ENCODE measurements at places on chromosomes 7 and 10.

DNA sequence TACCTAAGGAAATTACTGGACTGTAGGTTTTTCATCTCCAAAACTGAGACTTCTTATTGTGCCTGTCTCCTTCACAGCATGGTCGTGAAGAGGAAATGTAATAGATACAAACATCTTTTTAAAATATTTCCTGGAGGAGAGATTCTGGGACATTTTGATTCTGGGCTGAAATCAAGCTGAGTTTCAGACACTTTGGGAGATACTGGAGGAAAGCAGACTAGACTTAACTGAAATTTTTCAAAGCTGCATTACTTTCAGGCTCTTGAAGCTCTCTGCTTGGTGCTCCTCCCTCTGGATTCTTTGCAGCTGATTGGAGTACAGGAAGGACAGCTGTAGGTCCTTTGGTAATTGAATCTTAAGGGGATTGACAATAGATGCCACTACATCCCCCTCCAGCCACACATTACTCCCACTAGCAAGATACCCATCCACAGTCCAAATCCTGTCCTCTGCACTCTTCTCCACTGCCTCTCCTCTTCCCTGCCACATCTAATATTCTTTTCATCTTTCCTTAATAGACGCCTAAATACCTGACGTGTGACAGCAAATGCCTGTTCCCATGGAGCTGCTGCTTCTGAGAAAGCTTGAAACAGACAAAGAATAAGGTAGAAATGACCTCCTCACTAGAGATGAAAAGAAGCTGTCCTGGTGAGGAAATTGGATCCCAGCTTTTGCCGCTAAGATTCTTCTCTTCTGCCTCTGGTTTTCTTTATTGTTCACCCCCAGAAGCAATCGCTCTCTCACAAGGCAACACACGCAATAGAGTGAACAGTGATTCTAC is 111.5 kb upstream of the PHYHIPL start:
- no peak for DNase-seq

DNA sequence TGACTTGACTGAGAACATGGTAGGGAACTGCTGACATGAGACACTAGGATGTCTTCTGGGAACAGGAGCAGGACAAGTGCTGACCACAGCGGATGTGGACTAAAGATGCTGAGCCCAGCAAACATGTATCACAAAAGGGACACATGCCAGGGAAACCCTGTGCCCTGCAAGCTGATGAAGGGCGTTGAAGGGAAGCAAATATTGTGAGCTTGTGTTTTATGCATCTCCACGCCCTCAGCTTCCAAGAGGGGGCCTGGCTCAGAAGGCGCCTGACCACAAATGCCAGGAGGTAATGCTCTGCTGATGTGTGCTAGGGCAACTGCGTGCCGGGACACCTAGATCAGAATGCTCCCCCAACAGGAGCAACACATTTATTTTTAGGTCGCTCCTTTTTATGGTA is 207.3 kb downstream of the CXCL12 start:
- no peak for DNase-seq

DNA sequence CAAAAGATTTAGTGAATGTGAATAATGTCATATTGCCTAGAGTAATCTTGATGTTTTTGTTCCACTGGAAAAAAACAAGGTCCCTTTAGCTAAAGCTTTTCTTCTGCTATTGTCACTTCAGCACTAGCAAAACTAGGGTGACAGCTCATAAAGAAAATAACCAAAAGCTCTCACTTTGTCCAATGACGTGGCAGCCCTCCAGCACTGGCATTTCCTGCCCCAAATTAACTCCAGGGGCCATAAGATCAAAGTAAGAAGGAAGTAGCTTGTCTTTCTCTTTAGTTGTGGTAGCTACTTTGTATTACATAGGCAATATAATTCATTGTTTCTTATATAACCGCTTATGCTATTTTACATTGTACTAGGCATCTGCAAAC is 47.3 kb downstream of the LRRN3 start:
- peak; percentile 13 for DNase-seq

DNA sequence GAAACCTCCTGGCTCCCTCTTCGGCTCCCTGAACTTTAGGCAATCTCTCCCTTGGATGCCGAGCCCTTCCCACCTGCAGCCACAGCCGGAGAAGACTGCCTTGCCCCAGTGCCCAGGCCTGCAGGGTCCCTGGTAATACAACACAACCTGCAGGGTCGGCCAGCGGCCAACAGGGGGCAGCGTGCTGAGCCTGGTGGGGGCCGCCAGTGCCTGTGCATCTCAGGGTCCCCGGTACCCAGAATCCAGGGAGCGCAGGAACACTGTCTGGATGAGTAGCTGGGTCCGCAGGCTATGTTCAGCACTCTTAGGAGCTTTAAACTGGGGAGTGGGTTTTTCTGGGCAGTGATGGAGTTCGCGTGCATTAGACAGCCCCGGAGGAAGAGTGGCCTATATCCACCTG is 17.5 kb upstream of the C10orf71 start:
- no peak for DNase-seq

- no peak for DNase-seq
These were observed 184.1 kb downstream of the ELFN1 start for GRCh38 chr7:1853986-1854865.

- DNase-seq = no peak
These were observed 258.6 kb downstream of the CNTNAP2 start for GRCh38 chr7:146375170-146375569.

GRCh38 chr10:66365686-66366085 is 560.1 kb upstream of the LRRTM3 start:
- DNase-seq = no peak

GRCh38 chr7:132520591-132521280 is 55.5 kb downstream of the PLXNA4 start:
- no peak for DNase-seq

DNA sequence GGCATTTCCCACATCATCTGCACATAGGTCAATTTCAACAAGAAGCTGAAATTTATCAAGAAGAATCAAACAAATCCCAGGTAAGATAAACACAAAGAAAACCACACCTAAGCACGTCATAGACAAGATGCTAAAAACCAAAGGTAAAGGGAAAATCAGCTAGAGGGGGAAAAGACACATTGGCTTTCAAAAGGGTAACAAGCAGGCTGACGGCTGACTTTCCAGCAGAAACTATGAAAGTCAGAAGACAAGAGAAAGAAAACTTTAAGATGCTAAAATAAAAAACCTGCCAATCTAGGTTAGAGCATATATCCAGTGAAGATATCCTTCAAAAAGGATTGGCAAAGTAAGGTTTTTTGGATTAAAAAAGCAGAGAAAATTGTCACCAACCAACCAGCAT is 59.9 kb upstream of the RHEB start:
- no peak for DNase-seq

- no peak for DNase-seq
These were observed 234.6 kb upstream of the CCDC6 start for GRCh38 chr10:60140651-60141632.

DNA sequence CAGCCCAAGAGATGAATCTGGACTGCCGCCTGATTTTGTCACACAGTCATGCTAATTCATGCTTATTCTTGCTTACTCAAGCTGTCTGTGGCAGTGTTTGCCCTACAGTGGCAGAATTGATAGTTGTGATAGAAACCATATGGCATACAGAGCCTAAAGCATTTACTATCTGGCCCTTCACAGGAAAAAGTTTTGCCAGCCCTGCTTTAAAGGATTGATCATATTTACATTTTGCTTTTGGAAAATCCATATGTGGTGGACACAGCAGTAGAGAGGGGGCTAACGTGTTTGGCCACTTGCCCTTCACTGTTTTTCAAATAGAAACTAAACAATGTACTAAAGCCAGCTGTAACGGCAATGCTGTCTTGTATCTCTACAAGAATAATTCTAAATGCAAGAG is 974.0 kb upstream of the GHITM start:
- DNase-seq = no peak

- no peak for DNase-seq
These were observed 103.0 kb downstream of the TCF7L2 start for GRCh38 chr10:113053091-113053490.

DNA sequence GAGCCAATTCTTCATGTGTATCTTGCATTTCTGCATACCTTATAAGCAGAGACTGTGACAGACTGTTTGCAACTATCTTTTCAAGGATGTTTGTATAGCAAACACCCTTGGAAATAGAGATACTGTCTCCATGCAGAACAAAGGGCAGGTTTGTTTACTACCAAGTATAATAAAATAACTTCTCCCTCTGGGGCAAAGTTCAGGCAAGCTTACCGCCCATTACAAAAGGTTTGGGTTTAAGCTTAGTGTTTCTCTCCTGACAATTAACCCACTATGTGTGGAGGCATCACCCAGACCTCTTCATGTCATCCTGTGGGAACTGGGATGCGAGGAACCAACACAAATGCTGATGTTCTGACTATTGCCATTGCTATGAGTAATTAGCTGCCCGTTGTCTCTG is 479.1 kb upstream of the ZMIZ1 start:
- no peak for DNase-seq

- DNase-seq = no peak
These were observed 103.0 kb upstream of the LSM8 start for GRCh38 chr7:118080947-118081346.

DNA sequence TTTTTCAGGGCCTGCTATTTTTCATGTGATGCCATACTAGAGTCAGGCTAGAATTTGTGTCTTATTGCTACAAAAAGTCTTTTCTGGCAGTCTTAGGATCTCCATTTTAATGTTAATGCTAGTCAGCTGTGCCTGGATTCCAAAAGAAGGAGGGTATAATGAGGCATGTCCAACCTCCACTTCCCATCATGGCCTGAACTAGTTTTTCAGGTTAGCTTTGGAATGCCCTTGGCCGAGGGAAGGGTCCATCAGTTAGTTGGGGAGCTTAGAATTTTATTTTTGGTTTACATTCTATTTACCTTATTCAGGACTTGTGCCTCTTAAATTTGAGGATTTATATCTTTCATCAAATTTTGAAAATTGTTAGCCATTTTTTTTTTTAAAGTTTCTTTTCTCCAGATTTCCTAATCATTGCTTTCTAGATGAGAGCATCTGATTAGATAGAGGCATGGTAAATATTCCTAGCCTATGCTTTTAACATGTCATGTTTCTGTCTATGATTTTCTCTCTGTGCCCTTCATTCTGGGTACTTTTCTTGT is 6.5 kb upstream of the ZNF777 start:
- DNase-seq = no peak

GRCh38 chr10:99394761-99395386 is 35.5 kb downstream of the GOT1 start:
- no peak for DNase-seq

- DNase-seq = no peak
These were observed 103.0 kb downstream of the PTEN start for GRCh38 chr10:87966459-87966858.

GRCh38 chr7:157587805-157588560 is 251.2 kb downstream of the DNAJB6 start:
- DNase-seq = no peak

DNA sequence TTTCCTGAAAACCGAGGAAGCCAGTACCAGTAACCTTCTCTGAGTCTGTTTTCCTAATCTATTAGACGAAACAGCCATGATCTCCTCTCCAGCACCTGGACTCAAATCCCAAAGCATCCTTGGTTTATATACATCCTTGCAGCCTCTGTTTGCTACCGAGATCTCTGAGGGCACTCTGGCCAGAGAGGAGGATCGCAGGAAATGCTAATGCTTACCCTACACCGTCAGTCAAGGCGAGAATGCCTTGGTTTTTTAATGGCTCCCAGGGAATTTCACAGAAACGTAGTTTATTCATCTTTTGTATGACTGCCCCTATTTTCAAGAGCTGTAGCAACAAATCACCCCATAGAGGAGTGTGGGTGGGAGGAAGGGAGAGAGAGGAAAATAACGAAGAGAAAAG is 91.5 kb upstream of the CALN1 start:
- no peak for DNase-seq

DNA sequence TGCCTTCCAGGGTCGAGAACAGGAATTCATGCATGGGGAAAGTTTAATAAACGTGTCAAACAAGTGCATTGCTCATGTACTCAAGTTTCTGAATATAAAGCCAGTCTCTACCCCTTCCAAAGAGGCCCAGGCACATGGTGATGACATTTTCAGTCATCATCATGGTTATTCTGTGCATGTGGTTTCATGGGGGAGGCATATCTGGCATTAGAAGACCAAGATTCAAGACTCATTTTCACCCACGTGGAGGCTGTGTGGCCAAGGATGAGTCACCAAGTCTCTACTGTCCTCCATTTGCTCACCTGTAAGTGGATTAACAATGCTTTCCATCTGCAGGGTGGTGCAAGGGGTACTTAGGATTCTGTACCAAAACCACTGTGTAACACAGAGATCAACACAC is 34.0 kb upstream of the CNPY1 start:
- DNase-seq = no peak

GRCh38 chr7:130913639-130914553 is 179.9 kb upstream of the KLF14 start:
- no peak for DNase-seq

DNA sequence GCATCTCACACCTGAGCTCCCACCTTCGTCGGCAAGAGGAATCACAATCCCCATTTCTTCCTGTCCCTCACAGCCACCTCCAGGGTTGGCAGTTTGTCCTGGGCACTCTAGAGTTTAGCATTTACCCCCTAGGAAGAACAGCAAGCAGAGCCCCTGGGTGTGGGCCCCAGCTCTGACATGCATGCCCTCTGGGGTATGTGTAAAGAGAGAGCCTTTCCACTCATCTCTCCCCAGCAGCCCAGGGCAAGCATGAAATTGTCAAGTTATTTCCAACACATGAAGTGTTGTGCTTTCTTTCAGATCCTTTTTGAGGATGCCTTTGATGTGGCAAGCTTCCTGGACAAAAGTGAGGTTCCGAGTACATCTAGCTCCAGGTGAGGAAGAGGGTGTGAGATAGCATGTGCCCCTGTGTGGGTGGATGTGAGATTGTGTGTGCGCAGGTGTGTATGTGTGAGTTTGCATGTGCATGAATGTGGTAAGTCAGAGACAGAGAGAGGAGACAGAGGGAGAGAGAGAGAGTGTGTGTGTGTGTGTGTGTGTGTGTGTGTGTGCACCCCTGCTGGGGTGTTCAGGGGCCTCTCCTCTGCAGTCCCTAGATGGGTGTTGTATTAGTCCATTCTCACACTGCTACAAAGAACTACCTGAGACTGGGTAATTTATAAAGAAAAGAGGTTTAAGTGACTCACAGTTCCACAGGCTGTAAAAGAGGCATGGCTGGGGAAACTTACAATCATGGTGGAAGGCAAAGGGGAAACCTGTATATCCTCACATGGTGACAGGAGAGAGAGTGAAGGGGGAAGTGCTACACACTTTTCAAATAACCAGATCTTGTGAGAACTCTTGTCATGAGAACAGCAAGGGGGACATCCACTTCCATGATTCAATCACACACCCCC is 18.1 kb downstream of the STRA8 start:
- no peak for DNase-seq

DNA sequence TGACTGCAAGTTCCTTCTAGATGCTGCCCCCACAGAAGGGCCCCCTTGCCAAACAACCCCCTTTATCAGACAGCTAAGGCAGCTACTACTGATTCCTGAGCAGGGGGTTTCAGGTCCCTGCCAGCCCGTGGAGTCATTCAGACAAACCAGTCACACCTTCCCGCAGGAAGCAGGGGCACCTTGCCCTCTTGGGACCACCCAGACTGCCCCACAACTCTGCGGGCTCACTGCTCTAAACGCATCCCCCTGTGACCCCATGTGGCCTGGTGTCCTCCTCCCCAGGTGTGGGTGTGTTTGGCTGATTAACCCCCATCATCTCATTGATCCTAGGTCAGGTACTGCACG is 298.9 kb downstream of the TCERG1L start:
- DNase-seq = no peak

- DNase-seq = no peak
These were observed 124.1 kb downstream of the CUL2 start for GRCh38 chr10:34966040-34966439.

- no peak for DNase-seq
These were observed 579.2 kb upstream of the MGMT start for GRCh38 chr10:128887856-128888255.

Measured in activated CD8-positive, alpha-beta memory T cell treated with anti-CD3 and anti-CD28 coated beads for 1 hour (primary cell).